Liver (tissue), 10 donors: ENCODE measurements at places on chromosomes 2 and 18.

- no peak for DNase-seq
These were observed 317.3 kb downstream of the RBM43 start for GRCh38 chr2:150944315-150944714.

DNA sequence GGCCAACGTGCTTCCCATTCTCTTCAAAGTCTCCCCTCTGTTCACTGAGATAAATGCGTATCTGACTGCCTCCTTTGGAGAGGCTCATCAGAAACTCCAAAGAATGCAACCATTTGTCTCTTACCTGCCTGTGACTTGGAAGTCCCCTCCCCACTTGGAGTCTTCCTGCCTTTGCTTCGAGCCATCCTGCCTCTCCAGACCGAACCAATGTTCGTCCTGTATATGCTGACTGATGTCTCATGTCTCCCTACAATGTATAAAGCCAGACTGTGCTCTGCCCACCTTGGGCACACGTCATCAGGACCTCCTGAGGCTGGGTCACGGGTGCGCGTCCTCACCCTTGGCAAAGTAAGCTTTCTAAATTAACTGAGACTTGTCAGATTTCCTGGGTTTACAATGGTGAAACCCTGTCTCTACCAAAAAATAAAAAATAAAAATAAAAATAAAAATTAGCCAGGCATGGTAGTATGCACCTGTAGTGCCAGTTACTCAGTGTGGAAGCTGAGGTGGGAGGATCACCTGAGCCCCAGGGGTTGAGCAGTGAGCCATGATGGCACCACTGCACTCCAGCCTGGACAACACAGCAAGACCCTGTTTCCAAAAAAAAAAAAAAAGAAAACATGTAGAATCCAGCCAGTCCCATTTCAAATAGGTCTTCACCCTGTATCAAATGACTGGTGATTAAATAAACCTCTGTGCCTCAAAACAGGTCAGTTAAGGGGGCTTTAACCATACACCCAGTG, 29.0 kb downstream of the HDLBP start:
- no peak for DNase-seq

DNA sequence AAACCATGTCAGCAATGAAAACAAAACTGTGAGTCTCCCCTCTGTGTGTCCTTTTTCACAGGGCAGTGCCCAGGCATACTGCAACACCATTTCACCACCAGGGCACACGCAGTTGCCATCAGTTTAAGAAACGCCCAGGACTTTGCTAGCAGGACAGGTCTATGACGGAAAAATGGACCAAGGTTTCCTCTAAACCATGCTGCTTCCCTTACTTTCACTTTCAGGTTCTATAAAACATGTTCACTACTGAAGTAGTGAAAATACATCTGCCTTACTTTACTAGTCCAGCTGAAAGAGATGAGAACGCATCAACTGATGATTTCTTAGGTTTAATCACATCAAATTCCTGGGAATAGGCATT, 110.5 kb downstream of the TCF4 start:
- no peak for DNase-seq

DNA sequence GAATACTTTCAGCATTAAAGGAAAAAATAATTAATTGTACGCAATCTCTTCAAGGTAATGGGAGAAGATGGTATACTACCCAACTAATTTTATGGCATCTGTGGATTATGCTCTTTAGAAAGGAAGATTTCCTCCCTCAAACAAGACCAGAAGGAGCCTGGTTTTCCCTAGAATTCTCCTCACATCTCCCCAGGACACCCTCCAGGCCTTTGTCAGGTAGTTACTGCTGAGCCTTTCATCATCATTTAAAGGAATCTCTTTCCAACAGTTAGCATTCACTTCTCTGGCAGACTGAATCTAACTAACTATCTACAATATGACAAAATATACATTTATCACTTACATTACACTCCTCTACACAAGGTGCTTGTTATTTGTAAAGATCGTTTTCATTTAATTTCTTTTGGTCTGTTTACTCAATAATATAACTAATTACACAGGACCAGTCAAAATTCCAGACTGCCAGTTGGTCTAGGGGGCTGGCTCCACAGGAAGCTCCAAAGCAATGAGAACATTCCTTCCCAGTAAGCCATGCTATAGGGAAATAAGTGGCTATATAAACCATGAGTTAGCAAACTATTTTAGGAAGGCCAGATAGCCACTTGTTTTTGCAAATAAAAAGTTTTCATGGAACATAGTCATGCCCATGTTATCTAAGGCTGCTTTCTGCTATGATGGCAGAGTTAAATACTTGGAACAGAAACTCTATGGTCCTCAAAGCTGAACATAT, 19.1 kb downstream of the ZNF24 start:
- DNase-seq, result no peak

GRCh38 chr2:41598161-41598894, 449.5 kb upstream of the PKDCC start:
- no peak for DNase-seq

- DNase-seq, result peak; percentile 49
These were observed 175.3 kb downstream of the INHBB start for GRCh38 chr2:120520929-120521912.

GRCh38 chr2:142582317-142582716, 295.1 kb upstream of the KYNU start:
- no peak for DNase-seq

- DNase-seq, result no peak
These were observed 35.1 kb upstream of the YWHAQ start for GRCh38 chr2:9665898-9666297.

DNA sequence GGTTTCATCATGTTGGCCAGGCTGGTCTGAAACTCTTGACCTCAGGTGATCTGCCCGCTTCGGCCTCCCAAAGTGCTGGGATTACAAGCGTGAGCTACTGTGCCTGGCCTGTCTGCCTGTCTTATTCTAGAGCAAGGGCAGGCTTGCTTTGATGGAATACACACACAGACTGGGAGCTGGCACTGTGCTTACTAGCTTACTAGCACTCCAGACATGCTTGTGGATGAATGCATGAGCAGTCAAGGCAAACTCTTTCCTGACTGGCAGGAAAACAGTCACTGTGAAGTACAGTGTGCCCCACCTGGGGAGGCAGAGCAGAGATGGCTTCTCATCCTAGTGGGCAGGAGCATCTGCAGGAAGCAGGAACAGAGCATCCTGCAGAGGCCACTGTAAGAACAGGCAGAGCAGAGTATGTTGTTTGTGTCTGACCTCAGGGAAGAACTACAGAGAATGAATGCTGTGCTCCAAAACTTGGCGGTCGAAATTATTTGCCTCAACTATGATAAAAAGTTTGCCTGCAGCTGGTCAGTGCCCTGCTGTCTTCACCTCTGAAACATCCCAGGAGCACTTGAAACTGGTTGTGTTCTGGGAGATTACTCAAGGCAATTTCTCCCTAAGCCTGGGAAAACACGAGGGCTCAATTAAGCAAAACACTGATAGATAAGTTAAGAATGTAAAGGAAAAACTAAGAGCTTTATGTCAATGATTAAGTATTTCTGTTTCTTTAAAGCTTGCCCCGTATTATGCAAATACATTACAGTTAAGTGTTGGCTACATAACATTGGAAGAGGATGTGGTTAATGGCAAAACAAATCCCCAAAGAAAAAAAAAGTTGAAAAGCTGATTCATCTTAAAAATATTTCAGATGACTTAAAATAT, 102.4 kb downstream of the VAPA start:
- no peak for DNase-seq

DNA sequence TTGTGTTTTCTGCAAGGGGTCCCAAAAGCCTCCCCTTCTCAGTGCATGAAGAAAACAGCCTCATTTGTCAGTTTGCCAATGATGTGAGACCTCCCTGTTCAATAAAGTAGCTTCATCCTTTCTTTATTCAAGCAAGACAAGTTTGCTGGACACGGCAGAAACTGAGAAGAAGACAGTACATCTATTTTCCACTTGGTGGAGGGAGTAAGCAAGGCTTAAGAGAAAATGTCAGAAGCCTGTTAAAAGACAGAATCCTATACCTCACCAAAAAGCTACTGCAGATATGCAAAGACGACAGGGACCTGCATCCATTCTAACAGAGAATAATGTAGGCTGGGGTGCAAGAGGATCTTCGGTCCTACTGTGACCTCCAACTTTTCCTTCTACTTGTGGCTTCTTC, 506.8 kb upstream of the VRK2 start:
- DNase-seq, result no peak

GRCh38 chr2:109069331-109070194, 59.4 kb upstream of the SH3RF3 start:
- no peak for DNase-seq

- DNase-seq, result no peak
These were observed 6.8 kb upstream of the NEU2 start for GRCh38 chr2:233025706-233026105.

DNA sequence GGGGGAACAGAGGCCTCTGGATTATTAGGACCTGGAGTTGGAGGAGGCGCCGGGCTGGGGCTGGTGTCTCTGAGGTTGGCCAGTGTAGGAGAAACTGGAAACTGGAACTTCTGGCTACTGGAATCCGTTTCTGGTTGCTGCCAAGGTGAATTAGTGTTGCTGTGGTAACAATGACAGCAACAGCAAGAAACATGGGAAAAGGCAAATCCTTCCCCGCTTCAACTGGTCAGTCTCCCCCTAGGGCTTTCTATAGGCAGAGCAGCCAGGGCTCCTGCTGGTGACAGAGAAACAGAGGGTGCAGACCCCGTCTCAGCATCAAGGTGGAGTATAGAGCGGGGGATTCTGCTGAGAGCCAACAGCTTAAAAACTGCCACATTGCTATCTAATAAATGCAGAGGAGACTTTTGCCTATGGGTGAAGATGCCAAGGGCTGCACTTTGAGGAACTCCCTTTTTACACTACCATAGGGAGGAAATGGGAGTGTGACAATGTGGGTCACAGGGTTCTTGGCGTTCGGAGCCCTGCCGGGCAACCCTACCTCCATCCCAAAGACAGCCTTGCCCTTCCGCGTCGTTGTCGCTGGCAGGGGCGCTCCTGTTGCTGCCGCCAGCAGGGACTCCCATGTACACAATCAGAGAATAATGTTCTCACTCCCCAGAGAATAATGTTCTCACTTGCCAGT, 81.4 kb upstream of the CABLES1 start:
- no peak for DNase-seq

DNA sequence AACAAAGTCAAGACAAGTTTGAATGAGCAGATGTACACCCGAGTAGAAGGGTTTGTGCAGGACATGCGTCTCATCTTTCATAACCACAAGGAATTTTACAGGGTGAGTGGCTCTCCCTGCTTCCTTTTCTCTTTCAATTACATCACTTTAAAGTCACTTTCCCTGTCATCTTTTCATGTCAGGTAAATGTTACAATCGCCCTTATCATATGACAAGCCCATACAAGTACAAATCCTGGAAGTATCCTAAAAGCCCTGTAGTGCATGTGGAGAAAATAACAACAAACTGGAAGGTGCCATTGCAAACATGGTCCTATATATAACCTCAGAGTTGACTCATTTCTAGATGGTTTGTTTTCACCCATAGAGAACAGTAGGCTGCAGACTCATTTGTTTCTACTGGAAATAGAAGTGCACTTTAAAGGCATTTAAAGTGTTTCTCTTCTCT, 126.0 kb downstream of the SP100 start:
- no peak for DNase-seq

DNA sequence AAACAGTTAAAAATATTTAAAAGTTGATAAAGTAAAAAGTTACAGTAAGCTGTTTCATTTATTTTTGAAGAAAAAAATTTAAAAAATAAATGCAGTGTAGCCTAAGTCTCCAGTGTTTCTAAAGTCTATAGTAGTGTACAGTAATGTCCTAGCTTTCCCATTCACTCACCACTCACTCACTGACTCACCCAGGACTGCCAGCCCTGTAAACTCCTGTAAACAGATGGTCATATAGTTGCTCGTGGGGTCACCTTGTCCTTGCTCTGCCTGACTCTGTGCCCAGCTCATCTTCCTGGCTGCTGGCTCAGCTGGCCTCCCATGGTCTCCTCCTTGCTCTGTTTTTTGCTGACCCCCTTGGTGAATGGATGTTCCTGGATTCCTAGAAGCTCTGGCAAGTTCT, 180.3 kb downstream of the VAPA start:
- DNase-seq, result no peak

- no peak for DNase-seq
These were observed 185.8 kb upstream of the ARL4C start for GRCh38 chr2:234682492-234683228.

- DNase-seq, result no peak
These were observed 16.2 kb upstream of the CAPN13 start for GRCh38 chr2:30823452-30823851.

DNA sequence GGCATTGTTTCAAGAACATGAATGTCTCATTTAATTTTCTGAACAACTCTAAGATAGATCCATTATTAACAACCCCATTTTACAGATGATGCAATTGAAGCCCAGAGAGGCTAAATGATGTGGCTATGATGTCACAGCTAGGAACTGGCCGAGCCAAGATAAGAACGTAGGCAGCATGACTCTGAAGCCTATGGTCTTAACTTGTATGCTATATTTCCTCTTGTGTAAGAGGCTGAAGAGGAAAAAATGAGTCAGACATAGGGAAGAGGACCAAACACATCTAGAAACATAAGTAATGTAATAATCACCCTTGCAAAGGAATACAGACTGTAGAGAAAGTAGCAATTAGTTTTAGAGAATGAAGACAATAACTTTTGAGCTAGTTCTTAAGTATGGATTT, 416.8 kb downstream of the FIGN start:
- no peak for DNase-seq
